Stimulated activated CD8-positive, alpha-beta memory T cell treated with anti-CD3 and anti-CD28 coated beads, Interleukin-7, amount 100 ng/mL, for 1 hour (primary cell): ENCODE measurements at places on chromosomes 7 and 10.

GRCh38 chr7:154342971-154343633 is 290.9 kb downstream of the DPP6 start:
- no peak for DNase-seq

DNA sequence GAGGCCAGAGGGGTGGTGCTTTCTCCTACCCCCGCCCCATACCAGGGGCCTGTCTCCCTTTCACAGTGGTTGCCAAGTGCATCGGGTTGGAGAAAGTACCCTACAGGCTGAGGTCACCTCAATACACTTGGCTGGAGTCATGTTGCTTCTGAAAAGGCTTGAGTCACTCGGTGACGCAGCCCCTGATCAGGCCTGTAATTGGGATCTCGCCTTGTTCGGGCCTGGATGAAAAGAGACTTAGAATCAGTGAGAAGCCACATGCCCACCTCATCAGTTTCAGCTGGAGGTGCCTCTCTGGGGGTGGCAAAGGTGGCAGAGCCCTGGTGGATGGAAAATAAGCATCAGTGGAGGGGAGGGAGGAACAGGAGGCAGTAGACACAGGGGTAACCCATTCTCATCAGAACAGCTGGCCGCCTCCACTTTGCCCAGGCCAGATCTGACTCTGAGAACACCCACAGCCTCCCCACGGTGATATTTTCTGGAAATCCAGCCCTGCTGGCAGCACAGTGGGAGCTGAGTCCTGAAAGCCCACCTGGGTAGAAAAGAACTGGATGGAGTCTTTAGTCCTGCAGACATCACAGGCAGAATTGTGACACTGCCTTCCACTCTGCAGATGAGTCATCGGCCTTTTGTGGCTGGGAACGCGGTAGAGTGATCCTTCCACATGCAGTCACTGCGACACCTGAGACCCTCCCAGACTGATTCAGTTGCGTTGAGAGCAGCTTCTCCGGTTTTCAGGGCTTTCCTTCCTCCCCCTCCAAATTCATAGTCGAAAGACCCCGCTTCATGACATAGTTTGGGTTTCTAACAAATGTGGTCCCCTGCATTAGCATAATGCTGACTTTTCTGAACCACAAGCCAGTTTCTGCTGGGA is 108.0 kb downstream of the GRK5 start:
- peak; percentile 52 for DNase-seq

- no peak for DNase-seq
Observed at GRCh38 chr7:24716480-24717246, 40.6 kb downstream of the GSDME start.

GRCh38 chr7:135434047-135434446 is 75.9 kb downstream of the CNOT4 start:
- DNase-seq: no peak

DNA sequence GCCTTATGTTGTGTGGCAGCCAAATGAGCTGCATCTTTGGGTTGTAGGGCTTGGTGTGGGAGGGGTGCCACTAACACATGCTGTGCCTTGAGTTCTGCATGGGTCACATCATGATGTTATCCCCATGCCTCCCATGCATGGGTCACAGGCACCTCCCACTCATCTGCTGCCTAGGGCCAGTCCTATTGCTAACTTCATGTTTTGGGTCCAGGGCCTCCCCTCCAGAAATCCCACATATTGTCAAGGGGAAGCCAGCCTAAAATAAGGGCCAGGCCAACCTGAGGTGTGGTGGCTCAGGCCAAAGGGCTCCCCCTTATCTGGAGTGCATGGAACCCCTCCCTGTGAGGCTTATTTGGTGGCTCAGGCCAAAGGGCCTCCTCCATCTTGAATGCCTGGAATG is 299.0 kb downstream of the RPS24 start:
- no peak for DNase-seq

- no peak for DNase-seq
Observed at GRCh38 chr10:102579328-102579727, 65.0 kb upstream of the TRIM8 start.

- no peak for DNase-seq
Observed at GRCh38 chr7:142323706-142324105, 65.8 kb upstream of the PRSS58 start.

DNA sequence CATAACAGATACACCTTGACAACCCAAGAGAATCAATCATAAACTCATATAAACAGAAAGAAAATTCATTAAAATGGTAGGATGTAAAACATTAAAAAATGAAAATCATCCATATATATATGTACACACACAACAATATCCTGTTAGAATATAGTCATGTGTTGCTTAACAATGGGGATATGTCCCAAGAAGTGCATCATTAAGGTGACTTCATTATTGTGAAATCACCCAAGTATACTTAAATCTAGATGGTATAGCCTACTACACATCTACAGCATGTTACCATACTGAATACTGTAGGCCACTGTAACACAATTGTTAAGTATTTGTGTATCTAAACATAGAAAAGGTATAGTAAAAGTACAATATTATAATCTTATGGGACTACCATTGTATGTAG is 115.8 kb upstream of the TMEM168 start:
- no peak for DNase-seq

DNA sequence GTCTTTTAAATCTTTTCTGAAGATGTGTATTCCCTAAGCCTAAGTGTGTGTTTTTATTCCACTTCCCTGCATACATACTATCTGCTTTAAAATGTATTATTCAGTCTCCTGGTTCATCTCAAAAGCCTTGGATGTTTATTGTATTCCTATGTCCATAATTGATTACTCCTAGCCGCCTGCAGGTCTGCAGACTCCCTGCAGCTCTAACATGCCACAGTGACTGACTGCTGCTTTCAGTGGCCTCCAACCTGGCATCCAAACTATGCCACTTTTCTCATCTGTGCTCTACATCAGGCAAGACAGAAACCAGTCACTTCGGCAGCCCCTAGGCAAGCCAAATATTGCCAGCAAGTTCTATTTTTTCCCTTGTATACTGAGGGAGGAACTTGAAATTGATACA is 81.7 kb downstream of the ABCA13 start:
- DNase-seq: no peak

DNA sequence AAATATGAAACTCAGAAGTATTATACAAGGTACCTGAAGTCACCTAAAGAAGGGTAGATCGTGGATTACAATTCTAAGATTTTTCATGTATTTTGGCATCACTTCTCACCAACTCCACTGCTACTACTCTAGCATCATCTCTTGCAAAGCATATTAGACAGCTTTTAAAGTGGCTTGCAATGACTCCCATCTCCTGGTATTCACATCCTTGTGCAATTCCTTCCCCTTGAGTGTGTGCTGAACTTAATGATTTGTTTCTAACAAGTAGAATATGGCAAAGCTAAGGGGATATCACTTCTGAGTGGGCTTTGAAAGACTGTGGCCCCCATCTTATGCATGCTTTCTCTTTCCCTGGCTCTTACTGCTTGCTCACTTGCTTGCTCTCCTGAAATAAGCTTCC is 280.2 kb downstream of the SNX13 start:
- no peak for DNase-seq

DNA sequence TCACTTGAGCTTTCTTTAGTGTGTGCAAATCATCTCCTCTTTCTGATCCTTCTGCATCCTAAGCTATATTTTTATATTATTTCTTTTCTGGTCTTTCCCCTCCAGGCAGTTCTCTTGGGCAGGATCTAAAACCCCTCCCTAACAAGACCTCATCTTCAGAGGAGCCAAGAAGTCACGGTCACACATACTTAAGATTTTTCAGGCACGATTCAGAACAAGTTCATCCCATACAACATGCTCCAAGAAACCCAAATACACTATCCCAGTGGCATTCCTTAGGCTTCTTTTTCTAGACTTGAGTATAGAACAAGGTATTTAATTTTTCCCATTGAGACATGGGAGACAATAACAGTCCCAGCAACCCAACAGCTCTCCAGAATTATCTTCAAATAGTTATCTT is 1251.5 kb downstream of the DNAJB9 start:
- no peak for DNase-seq

DNA sequence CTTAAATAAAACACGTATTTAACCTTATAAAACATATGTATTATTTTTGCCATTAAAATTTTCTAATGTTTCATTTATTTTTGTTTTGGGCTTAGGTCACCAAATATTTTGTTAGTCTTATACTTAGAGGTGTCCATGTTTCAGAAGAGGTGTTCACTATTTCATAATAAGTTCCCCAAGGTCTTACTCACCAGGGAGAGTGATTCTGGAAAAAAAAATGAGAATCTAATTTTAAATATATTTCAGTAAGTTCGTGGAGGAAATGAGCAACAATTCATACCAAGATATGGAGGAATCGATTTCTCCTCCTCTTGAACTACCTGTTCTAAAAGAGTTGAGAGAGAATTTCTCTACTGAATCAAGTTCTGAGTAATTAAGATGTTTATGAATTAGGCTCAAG is 271.6 kb upstream of the SLC26A5 start:
- DNase-seq: no peak

DNA sequence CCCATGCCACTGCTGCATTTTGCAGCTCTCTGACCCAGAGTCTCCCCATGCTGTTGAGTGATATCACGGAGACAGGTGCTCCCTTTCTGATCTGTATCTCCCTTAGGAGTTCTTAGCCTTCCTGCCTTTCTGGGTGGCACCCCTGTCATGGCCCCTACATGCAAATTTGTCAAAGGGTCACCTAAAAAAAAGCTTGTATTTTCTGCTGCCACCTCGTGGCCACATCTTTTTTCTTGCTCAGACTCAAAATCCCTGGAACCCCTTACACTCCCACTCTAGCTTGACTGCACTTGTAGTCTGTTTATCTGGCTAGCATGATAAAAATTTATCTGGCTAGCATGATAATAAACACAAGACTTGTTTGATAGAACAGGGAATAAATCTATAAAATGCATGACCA is 809.1 kb downstream of the SORCS1 start:
- no peak for DNase-seq

DNA sequence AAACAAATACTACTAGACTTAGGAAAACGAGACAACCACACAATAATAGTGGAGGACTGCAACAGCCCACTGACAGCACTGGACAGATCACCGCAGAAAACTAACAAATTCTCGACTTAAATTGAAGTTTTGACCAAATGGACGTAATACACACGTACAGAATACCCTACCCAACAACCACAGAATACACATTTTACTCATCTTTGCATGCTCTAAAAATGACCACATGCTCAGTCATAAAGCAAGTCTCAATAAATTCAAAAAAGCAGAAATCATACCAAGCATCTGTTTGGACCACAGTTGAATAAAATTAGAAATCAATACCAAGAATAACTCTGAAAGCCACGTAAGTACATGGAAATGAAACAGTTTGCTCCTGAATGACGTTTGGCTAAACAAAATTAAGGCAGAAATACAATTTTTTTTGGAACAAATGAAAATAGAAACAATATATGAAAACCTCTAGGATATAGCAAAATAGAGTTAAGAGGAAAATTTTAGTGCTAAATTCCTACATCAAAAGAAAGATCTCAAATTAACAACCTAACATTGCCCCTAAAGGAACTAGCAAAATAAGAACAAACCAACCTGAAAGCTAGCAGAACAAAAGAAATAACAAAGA is 30.6 kb downstream of the MAPK8 start:
- no peak for DNase-seq

GRCh38 chr7:41451826-41452225 is 251.1 kb downstream of the INHBA start:
- no peak for DNase-seq

GRCh38 chr10:66983475-66983818 is 57.6 kb downstream of the LRRTM3 start:
- no peak for DNase-seq

- no peak for DNase-seq
Observed at GRCh38 chr7:37505750-37506353, 57.2 kb upstream of the ELMO1 start.

- DNase-seq: no peak
Observed at GRCh38 chr7:102044984-102045673, 227.7 kb downstream of the CUX1 start.

DNA sequence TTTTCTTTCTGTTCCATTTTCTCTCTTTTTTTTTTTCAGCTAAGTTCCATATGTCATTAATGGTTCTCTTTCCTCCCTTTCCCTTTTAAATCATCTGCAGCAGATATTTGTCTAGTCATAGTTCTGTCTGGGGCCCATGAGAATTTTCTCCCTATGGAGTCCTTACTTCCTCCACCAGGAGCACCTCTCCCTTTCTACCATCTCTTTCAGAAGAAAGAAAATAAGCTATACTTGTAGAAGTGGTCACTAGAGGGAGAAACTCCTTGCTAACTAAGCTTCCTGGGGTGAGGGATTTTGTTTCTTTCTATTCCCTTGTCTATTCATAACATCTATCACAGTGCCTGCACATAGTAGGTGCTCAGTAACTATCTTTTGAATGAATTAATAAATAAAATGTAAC is 230.2 kb upstream of the HPS1 start:
- no peak for DNase-seq

DNA sequence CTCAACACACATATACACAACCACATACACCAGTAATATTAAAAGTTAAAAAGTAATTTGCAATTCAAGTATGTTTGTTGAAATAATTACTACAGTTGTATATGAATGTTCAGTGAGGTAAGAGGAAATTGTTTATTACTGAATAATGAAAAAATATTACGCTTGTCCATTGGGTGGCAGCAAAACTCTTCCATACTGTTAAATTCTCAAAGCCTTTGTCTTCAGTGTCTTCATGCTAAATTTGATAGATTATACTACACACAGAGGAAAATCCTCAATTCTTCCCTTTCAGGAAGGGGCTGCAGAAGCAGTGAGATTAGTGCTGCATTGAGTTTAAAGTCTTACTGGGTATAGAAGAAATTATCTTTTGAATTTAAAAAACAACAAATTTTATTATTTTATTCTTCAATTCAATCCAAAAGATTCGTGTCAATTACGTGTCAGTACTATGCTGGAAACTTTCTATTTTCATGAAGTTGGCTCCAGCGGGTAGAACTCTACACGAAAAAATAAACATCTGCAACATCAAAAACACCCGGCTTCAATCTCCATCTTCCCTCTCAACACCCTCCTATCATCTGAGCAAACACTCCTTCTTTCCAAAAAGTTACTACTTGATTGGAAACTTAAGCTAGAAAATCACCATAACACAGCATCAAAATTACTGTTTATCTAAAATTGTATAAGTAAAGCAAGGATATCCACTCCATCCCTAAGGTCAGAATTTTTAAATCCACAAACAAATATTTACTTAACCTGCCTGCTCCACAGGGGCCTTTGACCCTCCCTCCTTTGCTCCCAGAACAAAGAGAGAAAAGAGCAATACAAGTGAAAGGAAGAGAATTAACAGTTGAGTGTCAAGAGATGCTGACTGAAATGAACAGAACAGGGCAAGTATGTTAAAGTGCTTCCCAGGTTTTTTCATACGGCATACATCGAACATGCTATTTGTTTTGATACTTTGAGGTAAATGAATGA is 37.0 kb upstream of the TES start:
- DNase-seq: no peak
